Mesendoderm (in vitro differentiated cells): ENCODE measurements at places on chromosomes 11 and 22.

DNA sequence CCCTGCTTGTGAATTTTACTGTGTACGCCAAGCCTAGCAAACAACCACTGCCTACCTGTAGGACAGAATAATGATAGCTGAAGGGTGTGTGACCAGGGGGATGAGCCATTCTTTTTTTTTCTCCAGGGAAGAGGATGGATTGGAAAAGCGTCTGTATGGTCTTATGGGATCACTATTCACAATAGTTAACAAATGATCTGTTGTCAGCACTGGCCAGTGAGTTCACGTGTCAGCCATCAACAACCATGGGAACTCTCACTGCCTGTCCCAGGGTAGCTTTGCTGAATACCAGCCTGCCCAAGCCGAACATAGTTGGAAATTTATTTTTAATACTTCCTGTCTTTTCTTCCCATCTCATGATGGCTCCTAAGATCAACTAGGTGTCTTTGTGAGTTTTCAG is 170.2 kb downstream of the ST3GAL4 start:
- DNase-seq: no peak

DNA sequence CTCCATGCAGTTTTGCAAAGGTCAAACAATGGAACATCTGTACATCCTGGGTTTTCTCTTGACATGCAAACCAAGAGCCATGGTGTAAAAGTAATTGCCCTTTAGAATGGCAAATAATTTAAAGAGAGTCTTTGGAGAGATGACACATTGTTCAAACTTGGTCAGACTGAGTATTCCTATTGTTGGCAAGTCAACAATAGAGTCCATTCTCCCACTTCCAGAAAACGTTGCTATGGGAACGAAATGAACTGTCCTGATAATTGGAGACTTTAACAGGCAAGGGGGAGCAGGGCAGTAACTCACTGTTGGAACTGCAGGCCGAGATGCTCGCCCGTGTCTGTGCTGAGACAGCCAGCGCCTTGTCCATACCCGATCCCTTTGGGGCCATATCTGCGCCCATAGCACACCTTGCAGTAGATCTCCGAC is 13.9 kb downstream of the CSRP3 start:
- no peak for DNase-seq

- no peak for DNase-seq
These were observed 5.0 kb downstream of the SIGIRR start for GRCh38 chr11:409600-410483.

- DNase-seq: no peak
These were observed 1242.5 kb downstream of the TBC1D22A start for GRCh38 chr22:48004936-48005335.

- no peak for DNase-seq
These were observed 3.4 kb upstream of the POU2AF1 start for GRCh38 chr11:111382451-111382850.

DNA sequence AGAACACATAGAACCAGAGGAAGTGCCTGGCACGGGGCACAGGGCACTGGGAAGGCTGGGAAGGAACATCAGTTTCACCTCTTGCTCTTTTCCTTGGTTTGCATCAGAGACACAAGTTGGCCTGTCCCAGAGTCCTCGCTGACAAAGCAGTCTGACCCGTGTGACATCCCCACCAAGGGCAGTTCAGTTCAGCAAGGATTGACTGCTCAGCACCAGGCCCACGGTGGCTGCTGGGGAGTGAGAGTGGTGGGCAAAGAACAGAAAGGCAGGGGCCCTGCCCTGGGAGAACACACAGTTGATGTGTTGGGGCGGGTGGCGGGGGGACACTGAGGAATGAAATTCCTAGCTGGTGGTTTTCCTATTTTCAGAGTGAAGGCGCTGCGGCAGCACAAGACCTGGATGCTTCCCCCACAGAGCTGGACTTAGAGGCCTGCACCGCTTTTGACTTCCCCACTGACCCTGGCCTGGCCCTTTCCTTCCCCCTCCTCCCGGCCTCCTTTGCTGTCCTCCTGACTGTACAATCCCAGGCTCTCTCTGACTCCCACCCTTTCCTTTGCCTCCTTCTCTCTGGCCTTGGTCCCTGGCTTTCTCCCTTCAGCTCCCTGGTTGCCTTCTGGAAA is 2.2 kb upstream of the TMPRSS13 start:
- DNase-seq: no peak

DNA sequence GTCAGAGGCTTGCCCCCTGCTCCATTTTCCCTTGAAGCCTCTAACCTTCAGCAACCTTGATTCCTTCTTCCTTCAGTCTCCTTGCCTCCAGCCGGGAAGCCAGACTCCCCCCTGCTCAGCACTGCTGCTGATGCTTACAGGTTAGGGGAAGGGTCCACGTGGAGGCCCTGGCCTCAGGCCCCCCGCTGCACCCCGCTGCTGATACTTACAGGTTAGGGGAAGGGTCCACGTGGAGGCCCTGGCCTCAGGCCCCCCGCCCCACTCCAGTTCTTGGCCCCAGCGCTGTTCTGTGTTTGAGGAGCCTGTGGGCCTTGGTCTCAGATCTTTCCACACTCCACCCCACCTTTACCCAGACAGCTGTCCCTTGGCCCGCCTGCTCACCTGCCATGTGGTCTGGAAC is 25.6 kb upstream of the PKNOX2 start:
- no peak for DNase-seq

DNA sequence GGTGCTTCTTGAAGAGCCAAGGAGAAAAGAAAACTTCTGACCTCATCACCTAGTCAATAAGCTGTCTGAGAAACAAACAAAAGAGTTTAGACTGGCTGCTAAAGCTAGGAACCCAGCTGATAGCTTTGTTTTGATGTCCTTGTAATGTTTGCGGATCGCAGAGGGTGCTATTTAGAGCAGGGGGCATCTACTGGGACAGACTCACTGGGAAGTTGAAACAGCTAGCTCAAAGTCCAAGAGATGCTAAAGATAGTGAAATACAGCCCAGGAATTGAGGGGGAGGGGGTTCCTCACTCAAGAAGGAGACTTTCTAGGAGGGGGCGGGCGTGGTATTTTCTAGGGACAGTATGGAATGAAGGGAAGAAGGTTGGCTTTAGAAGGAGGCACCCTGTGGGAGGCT is 18.9 kb downstream of the ZBTB16 start:
- peak; percentile 58 for DNase-seq

- no peak for DNase-seq
These were observed 169.2 kb upstream of the CCDC90B start for GRCh38 chr11:83455356-83455755.

DNA sequence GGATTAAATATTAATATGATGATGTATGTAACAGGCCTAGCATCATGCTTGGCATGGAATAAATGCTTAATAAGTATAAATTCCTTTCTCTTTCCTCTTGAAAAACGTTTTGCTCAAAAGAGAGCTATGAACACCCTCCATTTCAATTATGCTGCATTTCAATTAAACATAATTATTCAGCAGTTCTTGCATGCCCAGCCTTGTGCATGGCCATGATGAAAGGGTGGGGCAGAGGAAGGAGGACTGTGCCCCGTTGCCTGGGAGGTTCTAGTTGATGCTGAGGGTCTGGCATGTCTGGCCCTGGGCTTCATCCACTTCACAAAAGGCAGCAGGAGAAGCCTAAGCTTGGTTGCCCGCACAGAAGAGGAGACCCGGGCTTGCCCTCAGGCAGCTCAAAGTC is 73.6 kb upstream of the PHOX2A start:
- no peak for DNase-seq

- DNase-seq: no peak
These were observed 524 bp downstream of the MTMR2 start for GRCh38 chr11:95923439-95923727.

DNA sequence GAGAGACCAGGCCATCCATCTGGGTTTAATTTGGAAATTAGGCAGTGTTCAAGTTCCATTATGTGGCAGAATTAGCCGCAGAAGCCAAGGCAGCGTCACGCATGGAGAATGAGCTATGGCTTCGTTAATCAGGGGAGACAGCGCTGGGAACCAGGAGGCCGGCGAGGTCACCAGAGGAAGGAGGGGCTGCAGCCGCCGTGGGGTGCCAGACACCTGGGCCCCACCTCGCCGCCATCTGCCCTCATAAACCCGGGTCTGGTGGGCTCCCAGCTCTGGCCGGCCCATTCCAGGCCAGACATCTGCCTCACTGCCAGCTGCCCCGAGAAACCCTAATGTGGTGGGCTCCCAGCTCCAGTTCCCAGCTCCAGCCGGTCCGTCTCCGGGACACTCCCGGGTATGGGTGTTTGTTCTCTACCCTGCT is 676.9 kb downstream of the BRD1 start:
- no peak for DNase-seq

- no peak for DNase-seq
These were observed 2.6 kb downstream of the HTR3B start for GRCh38 chr11:113907152-113907551.

GRCh38 chr11:108961095-108961494 is 296.2 kb downstream of the DDX10 start:
- no peak for DNase-seq

- no peak for DNase-seq
These were observed 27.3 kb upstream of the MUC5AC start for GRCh38 chr11:1130276-1131032.

DNA sequence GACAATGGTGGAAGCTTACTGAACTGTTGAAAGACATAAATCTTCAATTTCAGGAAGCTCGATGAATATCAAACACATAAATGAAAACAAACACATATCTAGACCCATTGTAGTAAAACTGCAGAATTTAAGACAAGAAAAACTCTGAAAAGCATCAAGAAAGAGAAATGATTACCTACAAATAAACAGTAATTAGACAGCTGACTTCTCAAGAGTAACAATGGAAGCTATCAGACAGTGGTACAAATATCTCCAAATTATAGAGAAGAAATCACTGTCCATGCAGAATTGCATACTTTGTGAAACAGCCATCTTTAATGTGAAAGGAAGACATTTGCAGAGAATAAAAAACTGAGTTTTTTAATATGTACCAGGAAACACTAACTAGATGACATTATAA is 45.7 kb downstream of the ANO3 start:
- DNase-seq: no peak

DNA sequence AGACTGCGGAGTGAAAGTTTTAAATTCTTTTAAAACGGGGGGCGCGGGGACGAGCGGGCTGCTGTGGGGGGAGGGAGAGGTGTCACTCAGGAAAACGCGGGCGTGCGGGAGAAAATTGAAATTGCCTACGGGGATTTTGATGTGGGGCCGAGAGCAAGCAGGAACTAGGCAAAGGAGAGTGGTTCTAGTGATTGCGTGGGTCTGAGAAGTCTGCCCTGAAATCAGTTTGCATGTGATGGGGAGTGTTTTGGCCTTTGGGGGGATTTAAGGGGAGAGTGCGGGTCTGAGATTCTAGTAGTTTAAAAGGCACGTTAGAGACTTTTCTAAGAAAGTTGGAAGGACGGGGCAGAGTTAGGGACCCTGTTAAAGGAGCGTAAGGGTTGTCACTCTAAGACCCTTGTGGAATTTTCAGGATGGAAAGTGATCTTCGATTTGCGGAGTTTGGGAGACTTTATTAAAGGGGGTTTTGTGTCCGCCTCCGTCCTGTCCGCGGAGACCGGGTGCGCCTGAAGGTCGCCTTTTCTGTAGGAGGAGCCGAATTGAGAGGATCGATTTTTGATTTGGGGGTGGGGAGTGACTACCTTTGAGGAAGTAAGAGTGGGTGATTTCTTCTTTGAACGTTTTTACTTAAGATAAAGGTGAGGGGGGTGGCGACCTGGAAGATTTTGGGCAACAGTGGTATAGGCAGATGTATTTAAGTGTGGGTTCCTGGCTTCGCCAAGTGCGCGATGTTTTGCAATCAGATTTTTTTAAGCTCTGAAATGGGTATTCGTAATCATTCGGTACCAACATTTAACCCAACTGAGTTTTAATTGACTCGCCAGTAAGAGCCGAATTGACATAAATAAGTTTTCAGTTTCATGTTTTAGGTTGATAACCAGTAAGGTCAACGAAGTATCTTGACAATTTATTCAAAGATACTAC is 1.1 kb downstream of the EED start:
- peak; percentile 60 for DNase-seq

DNA sequence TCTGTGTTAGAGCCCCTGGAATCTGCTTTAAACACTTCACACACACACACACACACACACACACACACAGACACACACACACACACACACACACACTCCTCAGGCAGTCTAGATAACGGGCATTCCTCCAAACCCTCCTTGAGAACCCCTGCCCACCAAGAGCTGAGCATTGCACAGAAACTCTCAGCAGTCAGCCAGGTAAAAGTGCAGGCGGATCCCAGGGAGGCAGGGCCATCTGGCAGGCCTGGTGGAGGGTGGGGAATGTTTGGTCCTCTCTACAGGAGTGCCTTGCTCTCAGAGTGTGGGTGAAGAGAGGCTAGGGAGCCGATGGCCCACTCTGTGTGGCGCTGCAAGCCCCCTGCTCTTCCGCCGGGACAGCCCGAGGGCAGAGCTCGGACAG is 190.2 kb downstream of the BUD13 start:
- DNase-seq: no peak

DNA sequence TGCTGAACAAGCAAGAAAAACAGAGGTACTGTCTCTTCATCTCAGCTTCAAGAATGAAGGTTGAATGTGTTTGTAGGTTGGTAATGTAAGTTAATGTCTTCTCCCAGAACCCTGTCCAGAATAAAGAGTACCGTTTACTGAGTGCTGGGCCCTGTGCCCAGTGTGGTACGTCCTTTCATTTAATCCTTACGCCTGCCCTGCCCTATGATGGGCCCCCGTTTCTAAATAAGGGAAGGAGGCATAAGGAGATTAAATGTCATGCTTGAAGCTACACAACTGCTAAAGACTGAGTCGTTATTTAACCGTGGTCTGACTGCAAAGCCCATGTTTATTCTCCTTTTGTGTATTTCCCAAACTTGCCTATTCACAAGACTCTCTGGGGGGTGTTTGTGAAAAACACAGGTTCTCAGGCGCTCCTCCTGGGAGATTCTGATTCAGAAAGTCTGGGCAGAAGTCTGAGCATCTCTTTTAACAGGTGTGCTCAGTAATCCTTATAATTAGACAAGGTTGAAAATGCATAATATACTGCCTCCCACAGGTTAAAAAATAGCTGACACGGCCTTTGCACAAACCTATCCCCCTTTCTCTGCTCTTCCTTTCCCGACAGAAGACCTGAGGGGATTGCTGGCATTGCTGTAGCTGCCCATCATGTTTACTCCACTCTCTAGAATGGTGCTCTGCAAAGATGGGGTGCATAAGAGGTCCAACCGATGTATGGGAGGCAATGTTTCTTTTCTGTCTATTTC is 56.3 kb upstream of the ZBTB44 start:
- DNase-seq: no peak

GRCh38 chr11:59416613-59417012 is 9.6 kb downstream of the OR5A2 start:
- DNase-seq: no peak

DNA sequence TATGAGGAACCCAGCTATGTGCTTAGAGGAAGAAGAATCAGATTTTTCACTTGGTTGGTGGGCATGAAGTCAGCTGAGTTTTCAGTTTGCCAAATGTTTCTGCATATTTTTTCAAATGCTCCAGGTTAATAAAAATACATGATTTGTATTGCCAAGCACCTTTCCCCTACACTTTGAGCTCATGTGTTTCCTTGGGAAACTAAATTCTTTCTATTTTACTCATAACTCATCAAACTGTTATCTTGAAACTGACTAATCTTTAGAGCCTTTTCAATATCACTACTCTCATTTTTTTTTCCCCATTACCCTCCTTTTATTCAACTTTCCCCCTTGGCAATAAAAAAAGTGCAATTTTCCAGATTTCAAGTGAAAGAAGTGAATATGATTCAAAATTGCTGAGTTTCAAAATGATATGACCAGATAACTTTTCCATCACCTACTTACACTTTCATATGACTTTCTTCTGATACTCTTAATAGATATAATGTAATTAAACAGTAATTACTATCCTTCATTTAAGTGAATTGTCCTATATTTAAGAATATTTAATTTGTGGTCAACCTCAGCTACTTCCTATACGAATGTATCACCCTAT is 91.9 kb upstream of the SOX6 start:
- no peak for DNase-seq
